ENCODE measurements at places on chromosomes 12 and 14.

GRCh38 chr14:74495356-74495755 is 1.8 kb downstream of the ISCA2 start:
- no peak for DNase-seq

GRCh38 chr12:106816231-106816630 is 41.7 kb downstream of the RIC8B start:
- no peak for DNase-seq

- no peak for DNase-seq
These were observed 198.5 kb upstream of the PPFIA2 start for GRCh38 chr12:81957631-81958030.

DNA sequence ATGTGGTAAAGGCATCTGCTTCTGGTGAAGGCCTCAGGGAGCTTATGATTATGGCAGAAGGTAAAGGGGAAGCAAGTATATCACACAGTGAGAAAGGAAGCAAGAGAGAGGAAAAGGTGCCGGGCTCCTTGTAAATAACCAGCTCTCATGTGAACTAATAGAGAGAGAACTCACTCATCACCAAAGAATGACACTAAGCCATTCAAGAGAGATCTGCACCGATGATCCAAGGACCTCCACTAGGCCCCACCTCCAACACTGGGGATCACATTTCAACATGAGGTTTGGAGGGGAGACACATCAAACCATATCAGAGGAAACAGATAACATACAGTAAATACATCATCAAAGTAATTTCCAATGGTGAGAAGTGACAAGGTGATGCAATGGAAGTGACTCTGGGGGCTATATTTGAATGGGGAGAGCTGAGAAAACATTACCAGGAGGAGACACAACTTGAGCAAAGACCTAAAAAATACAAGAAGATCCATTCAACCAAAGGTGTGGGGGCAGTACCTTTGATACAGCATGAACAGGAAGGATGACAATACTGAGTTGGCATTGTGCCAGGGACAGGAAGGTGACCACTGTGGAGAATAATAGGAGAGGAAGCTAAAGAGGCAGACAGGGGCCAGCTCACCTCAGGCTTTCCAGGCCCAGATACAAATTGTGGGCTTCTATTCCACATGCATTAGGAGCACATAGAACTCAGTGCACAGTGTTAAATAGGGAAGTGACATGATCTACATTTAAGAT is 134.4 kb upstream of the GRIP1 start:
- DNase-seq, result no peak

GRCh38 chr14:92521058-92521415 is 7.5 kb downstream of the RIN3 start:
- no peak for DNase-seq

DNA sequence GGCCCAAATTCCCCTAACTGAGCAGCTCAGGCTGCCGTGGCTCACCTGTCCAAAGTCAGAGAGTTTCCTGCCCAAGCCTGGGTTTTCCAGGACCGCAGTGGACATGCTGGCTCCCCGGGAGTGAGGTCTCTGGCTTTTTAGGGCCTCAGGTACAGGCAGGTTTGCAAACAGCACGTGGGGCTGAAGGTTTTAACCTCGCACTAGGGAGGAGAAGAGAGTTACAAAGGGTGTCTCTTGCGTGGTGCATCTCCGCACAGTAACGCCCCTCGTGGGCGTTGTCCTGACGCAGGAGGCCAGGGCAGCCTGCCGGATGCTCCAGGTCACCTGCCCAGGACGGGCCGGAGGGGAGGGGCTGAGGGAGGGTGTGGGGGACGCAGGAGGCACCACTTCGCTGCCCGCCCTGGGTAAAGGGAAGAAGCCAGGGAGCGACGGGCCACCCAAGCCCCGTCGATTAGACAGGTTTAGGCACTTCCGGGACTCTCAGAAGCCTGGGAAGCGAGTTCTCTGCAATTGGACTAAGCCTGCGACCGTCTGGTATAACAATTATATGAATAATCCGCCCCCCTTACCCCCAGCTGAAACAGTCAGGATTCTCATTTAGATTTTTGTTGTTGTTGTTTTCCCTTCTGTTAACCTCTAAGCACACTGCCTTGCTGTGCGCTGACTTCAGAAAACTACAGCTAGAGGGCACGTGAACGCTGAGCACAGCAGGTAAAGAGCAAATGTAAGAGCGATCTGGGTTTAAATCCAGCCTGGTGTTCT is at the start of gene PAH:
PAH (minus strand) TSS at position 219 of the 762 bp plus-strand sequence; CDS start at position 105, 114 bp downstream.
- DNase-seq, result peak; percentile 6
